ENCODE measurements at places on chromosomes 5 and 9.

DNA sequence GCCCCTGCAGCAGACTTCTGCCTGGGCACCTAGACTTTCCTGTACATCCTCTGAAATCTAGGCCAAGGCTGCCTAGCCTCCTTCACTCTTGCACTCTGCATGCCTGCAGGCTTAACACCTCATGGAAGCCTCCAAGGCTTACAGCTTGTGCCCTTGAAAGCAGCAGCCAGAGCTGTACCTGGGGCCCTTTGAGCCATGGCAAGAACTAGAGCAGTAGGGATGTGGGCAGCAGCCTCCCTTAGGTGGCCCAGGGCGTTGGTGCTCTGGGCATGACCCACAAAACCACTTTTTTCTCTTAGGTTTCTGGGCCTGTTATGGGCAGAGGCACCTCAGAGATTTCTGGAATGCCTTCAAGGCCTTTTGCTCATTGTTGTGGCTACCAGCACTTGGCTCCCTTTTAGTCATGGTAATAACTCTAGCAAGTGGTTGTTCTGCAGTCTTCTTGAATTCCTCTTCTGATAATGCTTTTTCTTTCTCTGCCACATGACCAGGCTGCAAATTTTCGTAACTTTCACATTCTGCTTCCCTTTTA, 606.2 kb downstream of the TLE4 start:
- no peak for DNase-seq

GRCh38 chr5:173745123-173745522, 128.7 kb upstream of the BOD1 start:
- DNase-seq, result no peak

DNA sequence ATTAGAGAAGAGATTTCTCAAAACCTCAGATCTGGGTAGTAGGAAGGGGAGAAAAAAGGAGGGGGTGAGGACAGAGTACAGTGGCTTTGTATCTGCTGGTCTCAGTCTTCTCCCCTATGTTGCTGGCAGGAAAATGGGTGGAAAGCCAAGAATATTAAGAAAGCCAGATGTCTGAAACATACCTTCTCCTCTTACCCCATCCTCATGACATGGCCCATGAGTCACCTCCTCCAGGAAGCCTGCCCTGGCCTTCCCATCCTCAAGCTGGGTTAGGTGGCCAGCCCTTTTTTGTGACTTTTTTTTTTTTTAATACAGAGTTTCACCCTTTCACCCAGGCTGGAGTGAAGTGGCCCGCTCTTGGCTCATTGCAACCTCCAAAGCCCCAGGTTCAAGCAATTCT, 61.8 kb downstream of the ABCA1 start:
- DNase-seq, result no peak

DNA sequence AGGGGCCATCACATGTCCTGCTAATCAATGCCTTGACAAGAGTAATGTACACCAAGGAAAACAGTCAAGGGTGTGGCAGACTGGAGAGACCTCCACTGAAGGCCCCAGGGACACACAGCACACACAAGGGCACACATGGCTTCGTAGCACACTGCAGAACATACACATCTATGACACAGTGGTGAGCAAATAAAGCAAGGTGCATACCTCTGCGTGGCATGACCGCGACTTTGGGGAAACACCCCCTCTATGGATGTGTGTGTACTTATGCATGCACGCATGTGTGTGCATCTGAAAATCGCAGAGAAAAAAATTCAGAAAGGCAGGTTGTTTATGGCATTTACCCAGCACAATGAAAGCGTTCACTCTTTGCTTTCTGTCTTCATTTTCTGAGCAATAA, 20.5 kb downstream of the SEMA4D start:
- DNase-seq, result no peak

DNA sequence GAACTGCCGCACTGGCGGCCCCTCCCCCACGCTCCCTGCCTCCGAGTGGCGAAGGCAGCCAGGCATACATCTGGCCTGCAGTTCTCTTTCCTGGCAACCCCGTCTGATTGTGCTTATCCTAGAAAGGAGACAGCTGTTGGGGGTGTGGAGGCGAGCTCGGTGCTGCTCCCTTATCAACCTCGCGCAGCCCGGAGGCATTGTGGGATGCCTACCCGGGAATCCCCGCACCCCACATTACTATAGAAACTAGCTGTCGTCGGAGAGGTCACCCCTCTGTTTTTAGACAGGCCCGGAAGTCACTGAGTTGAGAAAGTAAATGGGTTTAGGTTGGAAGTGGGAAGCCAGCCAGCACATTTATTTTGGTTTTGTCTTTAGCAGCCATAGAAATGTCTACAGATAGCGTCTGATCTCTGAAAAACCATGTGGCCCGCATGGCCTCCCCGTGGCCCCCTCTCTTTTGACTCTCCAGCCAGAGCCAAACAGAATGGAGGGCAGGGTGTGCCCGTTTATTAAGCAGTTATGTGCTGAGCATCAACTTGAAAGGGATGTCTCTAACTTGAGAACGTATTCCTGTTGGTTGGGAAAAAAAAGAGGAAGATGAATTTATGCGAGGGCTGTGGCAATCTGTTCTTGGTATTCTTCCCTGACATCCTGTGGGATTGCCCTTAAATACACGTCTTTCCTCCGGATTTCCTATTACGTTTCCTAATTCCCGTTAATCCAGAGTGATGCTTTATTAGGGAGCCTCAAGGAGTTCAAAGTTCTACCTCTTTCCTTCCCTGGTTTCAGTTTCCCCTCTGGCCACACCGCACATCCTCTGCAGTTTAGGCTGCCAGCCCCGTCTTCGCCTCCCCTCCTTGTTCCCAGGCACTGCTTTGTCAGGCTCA, 3.9 kb downstream of the STC2 start:
- no peak for DNase-seq

DNA sequence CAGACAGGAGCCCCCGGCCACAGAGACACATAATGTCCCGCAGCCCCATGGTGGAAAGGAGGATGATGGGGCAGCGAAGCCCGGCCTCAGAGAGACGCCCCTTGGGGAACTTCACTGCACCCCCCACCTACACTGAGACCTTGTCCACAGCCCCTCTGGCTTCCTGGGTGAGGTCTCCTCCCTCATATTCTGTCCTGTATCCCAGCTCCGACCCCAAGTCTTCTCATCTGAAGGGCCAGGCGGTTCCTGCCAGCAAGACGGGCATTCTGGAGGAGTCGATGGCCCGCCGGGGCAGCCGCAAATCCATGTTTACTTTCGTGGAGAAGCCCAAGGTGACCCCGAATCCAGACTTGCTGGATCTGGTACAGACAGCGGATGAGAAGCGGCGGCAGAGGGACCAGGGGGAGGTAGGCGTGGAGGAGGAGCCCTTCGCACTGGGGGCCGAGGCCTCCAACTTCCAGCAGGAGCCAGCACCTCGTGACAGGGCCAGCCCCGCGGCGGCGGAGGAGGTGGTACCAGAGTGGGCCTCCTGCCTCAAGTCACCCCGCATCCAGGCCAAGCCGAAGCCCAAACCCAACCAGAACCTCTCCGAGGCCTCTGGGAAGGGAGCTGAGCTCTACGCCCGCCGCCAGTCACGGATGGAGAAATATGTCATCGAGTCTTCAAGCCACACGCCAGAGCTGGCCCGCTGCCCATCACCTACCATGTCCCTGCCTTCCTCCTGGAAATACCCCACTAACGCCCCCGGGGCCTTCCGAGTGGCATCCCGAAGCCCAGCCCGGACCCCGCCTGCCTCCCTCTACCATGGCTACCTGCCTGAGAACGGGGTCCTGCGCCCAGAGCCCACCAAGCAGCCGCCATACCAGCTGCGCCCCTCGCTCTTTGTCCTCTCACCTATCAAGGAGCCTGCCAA, 8.9 kb downstream of the SYNPO start:
- DNase-seq, result no peak

- DNase-seq, result no peak
Observed at GRCh38 chr5:74966141-74967026, 86.0 kb downstream of the GCNT4 start.

DNA sequence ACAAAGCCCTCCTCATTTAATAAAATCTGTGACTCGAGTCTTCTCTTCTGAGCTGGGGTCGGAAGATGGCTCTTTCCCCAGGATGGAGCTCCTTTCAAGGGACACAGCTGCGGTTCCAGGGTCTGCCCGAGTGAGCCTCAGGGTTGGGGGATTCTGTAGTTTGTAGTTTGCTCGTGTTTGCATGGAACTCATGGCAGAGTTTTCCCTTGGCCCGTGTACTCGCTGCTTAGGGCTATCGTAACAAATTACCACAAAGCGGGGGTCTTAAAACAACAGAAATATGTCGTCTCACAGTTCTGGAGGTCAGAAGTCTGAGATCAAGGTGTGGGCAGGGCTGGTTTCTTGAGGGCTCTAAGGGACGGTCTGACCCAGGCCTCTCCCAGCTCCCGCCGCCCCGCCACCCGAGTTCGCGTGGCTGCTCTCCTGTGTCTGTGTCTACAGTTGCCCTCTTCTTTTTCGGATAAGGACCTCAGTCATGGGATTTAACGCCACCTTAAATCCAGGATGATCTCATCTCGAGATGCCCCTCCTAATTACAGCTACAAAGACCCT, 13.9 kb upstream of the LPCAT1 start:
- DNase-seq, result no peak

GRCh38 chr5:56358703-56359681, 125.9 kb upstream of the ANKRD55 start:
- peak; percentile 97 for DNase-seq

DNA sequence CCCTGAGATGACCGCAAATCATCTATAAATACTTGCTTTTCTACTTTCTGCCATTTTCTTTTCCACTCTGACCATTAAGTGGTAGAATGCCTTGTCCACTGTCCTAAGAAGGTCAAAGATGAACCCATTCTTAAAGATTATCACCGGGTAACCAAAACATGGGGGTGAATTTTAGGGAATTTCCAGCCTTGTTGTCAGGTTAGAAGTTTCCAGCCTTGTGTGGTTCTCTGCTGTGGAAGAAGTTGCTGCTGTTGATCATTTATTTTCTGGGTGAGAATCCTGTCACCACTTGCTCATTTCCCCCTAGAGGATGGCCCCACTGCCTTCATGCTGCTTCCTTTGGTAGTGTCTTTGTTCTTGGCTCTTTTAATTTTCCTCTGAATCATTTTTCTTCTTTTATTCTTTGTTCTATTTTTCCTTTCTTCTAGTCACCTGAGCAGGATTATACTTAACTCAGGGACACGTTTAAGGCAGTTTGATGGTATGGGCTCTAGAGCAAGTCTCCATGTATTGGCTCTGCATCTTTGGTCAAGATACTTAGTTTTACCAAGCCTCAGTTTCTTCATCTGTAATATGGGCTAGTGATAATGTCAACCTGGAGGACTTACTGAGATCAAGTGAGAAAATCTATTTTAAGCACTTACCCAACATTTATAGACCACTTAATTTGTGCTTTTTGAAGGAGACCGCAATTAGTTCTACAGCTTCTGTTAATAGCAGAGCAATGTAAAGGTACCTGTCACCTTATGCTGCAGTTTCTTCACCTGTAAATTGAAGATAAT, 266.2 kb downstream of the ARHGAP26 start:
- no peak for DNase-seq

DNA sequence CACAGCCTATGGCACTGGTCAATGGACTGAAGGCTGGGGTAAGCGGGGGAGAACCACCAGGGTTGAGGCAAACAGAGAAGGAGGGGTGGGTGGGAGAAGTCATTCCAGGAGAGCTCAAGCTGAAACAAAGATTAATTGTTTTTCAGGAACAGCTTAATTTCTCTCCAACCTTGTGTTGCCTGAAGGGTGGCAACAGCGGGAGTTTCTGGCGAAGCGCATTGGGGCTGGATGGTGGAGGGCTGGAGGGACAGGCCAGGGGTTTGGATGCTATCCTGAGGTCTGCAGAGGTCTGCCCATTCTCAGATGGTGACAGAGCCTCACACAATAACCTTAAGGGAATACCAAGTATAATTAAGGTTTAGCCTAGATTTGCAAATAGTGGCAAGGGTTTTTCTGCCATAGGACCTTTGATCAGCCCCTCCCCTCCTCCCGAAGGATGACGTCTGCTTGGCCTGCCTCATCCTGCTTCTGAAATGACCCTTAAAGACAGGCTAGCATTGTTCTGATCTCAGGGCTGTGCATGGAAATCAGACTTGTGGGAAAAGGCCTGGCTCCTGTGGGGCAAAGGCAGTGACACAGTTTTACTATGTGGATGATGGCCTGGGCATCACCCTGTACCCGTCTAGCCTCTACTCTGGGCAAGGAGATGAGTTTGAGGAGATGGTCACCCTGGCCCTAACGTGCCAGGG, 32.7 kb downstream of the PSD2 start:
- DNase-seq, result no peak

DNA sequence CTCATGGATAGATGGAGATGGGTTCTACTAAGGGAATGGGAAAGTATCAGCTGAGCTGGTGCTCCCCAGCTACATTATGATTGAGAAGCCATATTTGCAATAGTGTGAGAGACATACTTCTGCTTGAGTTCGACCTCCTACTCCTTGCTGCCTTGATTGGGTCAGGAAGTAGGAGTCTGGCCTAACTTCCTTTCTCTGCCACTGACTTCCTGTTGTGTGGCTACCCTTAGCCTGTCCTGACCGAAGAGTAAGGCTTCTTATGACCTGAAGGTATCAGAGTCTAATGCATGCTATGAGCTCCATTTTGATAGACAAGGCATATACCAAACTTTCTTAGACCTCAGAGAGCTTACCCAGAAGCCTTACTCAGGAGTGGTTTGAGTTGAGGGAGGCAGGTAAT, 53.9 kb downstream of the OSTF1 start:
- no peak for DNase-seq

- no peak for DNase-seq
Observed at GRCh38 chr5:57332361-57332760, 150.2 kb downstream of the ACTBL2 start.

GRCh38 chr5:160467555-160468362, 46.1 kb downstream of the PTTG1 start:
- DNase-seq, result peak; percentile 90

DNA sequence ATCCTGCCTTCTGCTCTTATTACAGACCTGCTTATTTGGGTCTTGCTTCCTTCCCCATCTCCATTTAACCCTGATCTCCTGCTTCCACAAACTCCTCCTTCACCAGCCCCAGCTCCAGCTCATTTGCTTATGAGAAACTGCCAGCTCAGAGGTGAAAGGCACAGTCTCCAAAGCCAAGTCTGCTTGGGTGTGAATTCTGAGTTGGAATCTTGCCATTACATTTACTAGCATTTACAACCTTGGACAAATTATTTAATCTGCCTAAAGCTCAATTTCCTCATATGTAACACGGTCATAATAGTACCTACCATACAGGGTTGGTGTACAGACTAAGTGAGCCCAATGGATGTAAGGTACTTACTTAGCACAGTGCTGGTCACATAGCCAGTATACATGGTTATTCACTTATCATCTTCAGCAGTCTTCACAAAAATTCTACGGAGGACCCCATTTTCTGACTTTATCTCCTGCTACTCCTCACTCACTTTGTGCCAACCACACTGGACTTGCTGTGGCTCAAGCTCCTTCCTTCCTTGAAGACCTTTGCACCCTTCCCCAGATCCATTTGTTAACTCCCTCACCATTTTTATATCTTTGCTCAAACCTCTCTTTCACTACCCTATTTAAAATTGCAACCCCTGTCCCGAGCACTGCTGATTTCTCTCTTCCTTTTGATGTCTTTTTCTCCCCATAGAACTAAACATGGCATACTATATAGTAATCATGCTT, 86.2 kb downstream of the DOCK2 start:
- no peak for DNase-seq

DNA sequence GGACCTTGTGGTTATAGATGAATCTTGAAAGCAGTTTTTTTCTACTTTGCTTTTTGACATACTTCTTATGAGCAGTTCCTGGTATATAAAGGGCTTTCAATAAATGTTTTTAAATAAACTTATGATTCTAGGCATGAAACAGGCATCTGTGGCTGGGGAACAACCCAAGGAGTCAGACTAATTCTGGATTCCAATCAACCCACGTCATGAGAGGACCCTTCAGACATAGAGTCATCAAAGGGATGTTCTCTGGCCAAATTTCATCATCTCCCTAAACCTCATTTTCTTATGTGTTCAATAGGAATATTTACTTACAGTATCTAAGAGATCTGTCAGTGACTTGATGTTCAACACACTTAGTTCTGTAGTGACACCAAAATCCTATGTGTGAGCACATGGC, 243.8 kb upstream of the ZNF462 start:
- no peak for DNase-seq
